ENCODE measurements at places on chromosomes 2 and 18. TPM values are rescaled to one million over a fixed set of nuclear protein-coding genes. Genes with fewer than 3 reads are reported as not detected.
A peak's percentile ranks its signal among the peaks of the same experiment; 100 is the strongest.

Gene DNPEP
- 86.2 TPM for total RNA-seq

Gene CERKL
- 0.98 TPM for total RNA-seq

GRCh38 chr2:162972383-162972782 is 133.8 kb upstream of the KCNH7 start:
- no peak for DNase-seq

- DNase-seq: peak; percentile 66
Observed at GRCh38 chr2:160472839-160473251, 20.8 kb downstream of the RBMS1 start.

DNA sequence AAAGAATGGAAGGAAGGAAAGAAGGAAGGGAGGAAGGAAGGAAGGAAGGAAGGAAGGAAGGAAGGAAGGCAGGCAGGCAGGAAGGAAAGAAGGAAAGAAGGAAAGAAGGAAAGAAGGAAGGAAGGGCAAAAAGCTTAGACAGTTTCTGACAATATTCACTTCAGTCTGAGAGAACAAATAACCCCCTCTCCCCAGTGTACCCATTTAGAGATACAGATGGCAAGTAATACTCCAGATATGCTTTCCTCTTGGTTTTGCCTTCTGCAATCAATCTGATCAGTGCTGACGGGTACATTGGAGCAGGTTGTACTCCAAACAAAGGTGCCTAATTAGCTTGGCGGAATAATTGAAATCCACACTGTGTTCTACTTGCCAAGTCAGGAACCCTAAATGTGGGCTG is 534.6 kb upstream of the TMEFF2 start:
- DNase-seq: no peak

GRCh38 chr2:66122516-66122915 is 312.4 kb upstream of the MEIS1 start:
- DNase-seq: no peak

DNA sequence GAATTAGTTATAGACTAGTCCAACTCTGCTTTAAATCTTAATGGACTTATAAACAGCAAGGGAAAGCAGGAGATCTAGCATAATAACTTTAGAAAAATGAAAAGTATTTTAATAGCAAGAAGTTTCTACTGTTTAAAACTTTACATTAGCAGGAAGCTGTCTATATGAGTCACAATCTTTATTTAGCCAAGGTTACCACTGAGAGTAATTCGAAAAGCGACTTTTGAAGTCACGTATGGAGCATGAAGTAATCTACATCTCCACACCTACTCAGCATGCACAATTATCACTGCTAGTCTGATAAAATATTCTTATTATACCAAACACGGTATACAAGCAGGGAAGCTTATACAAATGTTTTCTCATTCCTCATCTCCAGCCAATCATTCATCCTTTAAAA is 515.4 kb upstream of the SOX11 start:
- DNase-seq: peak; percentile 53

DNA sequence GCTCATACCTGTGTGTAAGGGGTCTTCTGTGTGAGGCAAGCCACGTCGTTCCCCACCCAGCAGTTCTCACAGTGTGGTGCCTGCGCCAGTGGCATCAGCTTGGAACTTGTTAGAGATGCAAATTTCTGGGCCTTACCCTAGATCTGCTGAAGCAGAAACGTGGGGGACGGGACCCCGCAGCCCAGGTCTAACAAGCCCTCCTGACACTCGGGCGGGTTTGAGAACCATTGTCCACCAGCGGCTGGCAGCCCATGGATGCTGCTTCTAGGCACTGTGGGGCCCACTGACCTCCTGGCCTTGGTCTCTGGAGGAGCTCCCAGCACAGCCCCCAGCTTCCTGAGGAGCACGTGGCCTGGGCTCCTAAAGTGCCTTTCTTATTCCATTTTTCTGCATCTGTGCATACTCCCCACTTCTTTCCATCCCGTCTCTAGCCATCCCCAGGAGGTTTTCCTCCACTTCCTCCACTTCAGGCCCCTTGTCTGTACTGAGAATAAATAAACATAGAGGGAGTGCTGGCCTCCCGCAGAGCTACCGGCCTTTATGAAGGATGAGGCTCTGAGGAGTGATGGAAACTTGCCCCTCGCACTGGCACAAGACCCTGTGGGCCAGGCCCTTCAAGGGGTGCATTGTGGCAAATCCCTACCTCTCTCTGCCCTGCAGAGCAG is 94.3 kb downstream of the GALR1 start:
- DNase-seq: no peak

Measured in PC-3 (cell line).